Foreskin melanocyte (primary cell): ENCODE measurements at places on chromosomes 11 and 22.

GRCh38 chr22:41398921-41399320, 17.2 kb downstream of the TEF start:
- DNase-seq: no peak

DNA sequence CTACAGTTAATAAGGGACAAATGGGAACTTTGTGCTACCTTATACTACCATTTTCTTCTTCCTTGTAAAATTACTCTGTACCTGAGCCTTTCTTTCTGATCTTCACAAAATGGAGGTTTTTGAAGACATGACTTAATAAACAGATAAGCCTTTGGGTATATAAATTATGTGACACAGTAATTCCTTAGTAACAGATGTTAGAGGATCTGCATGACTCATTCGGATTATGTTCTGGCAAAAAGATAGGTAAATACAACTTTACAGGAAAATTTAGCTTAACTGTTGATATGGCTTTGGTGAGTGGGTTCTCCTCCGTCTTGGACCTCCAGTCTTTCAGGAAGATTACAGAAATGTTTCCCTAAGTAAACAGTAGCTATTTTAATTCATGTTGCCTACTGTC, 61.8 kb downstream of the BID start:
- no peak for DNase-seq

- DNase-seq: no peak
Observed at GRCh38 chr11:10503221-10503620, 37.8 kb downstream of the RNF141 start.

GRCh38 chr11:118200901-118201680, 23.7 kb downstream of the JAML start:
- DNase-seq: no peak

GRCh38 chr11:45752106-45752505, 52.8 kb upstream of the SLC35C1 start:
- no peak for DNase-seq

DNA sequence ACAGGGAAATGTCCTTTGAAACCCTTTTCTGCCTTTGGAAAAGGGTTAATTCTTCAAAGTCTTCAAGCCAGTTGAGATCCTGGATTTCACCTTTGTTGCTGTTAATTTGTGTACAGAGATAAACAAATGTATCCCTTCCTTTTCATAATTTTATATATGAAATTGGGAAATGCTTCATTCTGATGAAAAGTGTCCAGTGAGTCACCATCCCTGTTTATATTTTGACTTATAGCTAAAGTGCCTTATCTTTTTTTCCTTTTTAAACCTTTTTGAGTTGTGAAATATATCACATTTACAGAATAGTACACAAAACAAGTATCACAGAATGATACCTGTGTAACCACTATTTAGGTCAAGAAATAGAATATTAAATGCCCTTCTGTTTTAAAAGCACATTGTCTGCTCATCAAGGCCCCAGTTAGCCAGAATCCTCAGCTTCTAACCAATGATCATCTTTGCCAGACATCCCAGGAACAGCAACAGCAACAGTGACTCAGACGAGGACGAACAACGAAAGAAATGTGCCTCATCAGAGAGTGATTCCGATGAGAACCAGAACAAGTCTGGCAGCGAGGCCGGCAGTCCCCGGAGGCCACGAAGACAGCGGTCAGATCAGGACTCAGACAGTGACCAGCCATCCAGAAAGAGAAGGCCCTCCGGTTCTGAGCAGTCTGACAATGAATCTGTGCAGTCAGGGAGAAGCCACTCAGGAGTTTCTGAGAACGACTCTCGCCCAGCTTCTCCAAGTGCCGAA, 27.3 kb downstream of the CTR9 start:
- peak; percentile 41 for DNase-seq

- DNase-seq: no peak
Observed at GRCh38 chr22:20264614-20265452, 3.3 kb downstream of the RTN4R start.

DNA sequence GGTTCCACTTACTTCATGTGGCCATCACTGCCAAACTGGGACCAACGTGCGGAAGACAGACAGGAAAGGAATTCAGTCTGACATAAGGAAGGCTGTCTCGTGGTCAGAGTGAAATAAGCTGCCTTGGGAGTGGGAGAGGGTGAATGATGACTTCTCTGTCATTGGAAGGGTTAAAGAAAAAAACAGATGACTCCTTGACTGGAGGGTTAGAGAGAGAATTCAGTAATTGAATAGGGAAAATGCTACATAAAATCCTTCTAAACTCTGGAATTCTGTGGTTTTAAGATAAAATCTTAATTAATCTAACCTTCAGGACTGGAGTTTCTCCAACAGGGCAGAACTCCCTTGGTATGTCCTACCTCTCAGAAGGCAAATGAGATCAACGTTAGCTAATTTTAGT, 33.8 kb downstream of the RAB30 start:
- no peak for DNase-seq

DNA sequence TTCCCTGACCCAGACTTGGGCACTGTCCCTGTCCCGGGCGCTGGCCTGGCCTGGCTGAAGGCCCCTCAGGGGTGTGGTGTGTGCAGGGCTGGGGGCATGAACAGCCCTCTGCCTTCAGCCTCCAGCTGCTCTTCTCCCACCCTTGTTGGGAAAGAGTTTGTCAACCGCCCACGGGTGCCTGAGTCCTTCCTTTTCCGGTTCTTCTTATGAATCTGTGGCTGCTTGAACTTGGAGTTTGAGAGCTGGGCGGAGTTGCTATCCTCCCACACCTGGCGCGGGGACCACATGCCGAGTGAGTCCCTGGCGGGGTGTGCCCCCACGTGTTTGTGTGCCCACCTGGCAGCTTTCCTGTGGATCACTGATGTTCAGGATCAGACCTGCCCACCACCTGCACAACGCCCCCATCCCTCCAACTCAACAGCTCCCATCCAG, 13.4 kb downstream of the NFAM1 start:
- no peak for DNase-seq

- DNase-seq: peak; percentile 21
Observed at GRCh38 chr11:66100272-66101065, 30.4 kb downstream of the PACS1 start.

GRCh38 chr11:64916040-64916774, 802 bp downstream of the ATG2A start:
- peak; percentile 12 for DNase-seq

DNA sequence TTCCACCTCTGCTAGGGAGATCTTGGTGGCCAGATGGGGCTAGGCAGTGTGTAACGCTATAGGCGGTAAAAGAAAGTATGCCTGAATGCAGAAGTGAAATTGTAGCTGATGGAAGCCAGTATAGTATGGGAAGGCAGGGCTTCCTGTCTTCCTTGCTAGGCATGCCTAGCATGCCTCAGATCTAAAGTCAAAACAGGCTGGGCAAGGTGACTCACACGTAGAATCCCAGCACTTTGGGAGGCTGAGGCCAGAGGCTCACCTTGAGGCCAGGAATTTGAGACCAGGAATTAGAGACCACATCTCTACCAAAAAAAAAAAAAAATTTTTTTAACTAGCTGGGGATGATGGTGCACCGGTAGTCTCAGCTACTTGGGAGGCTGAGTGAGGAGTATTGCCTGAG, 281.7 kb upstream of the MTNR1B start:
- DNase-seq: no peak

DNA sequence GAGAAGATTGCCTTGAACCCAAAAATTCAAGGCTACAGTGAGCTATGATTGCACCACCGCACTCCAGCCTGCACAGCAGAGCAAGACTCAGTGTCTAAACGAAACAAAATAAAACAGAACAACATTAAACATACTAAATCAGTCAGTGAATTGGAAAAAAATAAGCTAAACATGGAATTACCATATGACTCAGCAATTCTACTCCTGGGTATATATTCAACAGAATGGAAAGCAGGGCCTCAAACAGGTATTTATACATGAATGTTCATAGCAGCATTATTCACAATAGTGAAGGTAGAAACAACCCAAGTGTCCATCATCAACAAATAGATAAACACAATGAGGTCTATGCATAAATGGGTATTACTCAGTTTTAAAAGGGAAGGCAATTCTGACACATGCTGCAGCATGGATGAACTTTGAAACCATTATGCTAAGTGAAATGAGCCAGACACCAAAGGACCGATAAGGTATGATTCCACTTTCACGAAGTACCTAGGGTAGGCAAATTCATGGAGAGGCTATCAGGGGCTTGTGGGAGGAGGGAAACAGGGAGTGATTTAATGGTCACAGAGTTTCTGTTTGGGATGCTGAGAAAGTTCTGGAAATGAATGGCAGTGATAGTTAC, 15.5 kb downstream of the NTM start:
- no peak for DNase-seq

GRCh38 chr11:126538071-126538470, 182.6 kb downstream of the ST3GAL4 start:
- no peak for DNase-seq

DNA sequence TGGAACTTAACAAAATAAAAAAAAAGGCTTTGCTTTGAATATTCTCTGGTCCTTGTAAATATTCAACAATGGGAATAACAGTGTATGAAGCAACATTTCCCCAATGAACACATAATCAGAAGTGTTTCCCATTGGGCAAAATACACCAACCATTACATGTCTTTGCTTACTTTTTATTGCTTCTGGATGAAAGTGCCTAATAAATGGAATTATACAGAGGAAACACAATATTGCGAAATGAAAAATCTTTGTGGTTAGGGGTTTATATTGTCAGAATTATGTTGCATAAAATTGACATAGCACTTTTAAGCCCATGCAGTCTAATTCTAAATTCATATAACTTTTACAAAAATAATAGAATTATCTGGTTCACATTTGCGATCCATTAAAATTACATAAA, 386.4 kb downstream of the DCDC1 start:
- DNase-seq: no peak

DNA sequence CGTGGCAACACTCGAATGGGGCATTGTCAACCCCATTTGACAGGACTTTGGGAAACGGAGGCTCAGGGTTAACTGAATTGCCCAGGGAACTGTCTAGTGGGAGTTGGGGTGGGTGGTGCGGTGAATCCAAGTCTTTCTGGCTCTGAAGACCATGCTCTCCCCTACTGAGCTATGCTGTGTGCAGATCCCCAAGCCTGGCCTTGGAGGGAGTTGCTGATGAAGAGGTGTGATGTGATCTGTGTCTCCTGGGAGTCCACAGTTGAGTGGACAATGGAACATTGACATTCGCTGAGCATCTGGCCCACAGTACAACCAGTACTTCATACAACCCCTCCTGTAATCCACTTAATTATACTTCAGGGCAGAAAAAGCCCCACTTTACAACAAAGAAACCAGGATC, 172.2 kb downstream of the ST3GAL4 start:
- no peak for DNase-seq

- no peak for DNase-seq
Observed at GRCh38 chr11:118054712-118055640, 21.9 kb upstream of the TMPRSS4 start.

- DNase-seq: no peak
Observed at GRCh38 chr11:725624-726202, 19.7 kb downstream of the EPS8L2 start.

GRCh38 chr22:29375398-29376076, 12.8 kb downstream of the AP1B1 start:
- DNase-seq: no peak

DNA sequence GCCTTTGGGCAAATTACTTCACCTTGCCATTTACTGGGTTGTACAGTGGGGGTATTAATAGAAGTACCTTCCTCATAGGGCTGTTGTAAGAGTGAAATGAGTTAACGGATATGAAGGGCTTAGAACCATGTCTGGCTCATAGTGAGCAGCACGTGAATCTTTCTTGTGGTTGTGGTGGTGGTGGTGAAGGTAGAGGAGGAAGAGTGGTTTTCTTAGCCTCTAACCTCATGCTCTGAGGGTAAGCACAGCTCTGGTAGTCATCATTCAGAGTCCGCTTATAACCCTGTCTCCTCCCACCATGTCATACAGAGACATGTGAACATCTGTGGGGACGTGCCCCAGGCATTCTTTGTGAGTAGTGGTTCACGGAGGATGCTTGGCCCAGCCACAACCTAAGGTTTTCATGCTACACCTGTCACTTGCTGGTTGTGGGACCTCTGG, 43.6 kb downstream of the TEAD1 start:
- DNase-seq: no peak

GRCh38 chr22:47260551-47260950, 498.1 kb downstream of the TBC1D22A start:
- no peak for DNase-seq

DNA sequence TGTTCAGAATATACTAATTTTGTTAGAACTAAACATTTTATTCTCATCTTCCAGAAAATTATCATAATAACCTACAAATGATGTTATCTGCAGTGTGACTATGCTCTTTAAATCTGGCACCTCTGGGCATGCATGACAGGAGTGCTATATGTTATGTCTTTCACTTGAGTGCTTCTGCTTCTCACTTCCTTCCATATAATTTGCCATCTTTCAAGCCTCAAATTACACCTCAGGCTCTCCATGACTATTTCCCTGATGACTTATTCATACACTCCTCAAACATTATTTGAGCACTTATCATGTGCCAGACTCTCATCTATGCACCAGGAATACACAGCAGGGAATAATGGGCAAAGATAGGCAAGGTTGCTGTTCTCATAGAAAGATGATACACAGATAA, 219.3 kb upstream of the POU2AF2 start:
- no peak for DNase-seq

DNA sequence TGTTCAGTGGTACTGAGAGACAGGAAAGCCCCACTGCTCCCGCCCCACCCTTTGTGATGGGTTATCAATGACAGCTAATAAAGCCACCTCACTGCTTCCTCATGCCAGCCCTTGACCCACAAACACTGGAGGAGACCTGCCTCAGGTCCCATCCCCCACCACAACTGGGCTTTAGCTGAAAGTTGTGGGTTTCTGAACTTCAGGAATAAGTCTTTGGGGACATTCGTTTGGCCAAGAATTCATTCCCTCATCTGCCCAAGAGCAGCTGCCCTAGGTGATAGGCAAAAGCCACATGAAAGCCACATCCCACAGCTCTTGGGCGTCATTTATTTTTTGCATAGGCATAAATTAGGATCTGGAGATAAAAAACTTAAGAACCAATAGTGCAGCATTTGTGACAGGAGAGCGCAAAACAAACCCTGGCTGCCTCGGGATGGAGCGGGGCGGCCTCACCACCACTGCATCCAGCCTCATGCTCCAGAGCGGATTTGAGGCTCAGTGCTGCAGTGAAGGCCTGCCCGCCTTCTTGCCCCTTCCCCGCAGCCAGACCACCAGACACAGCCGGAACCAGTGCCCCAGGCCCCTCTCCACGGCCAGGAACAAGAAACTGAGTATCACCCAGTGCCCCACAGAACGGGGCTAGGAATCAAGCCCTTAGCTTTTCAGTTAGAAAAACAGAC, 21.2 kb downstream of the SUN2 start:
- DNase-seq: no peak

GRCh38 chr11:21602699-21603098, 590.2 kb upstream of the ANO5 start:
- no peak for DNase-seq

- no peak for DNase-seq
Observed at GRCh38 chr11:47007579-47007978, 71.0 kb downstream of the CSTPP1 start.

- peak; percentile 71 for DNase-seq
Observed at GRCh38 chr22:20418211-20418788, 19.3 kb downstream of the SCARF2 start.

GRCh38 chr11:107704451-107704850, 7.4 kb downstream of the SLN start:
- no peak for DNase-seq

GRCh38 chr11:108965306-108966001, 300.6 kb downstream of the DDX10 start:
- DNase-seq: peak; percentile 32
